ENCODE measurements at places on chromosomes 6 and 20. TPM values are rescaled to one million over a fixed set of nuclear protein-coding genes. Genes with fewer than 3 reads are reported as not detected.
A peak's percentile ranks its signal among the peaks of the same experiment; 100 is the strongest.

The MYT1 gene
- total RNA-seq = 0.65 TPM

GRCh38 chr6:136526196-136526930 lies 23.9 kb downstream of the MAP7 start:
- no peaks in the 10 kb centered on the region for H3K27me3 ChIP-seq
- no peaks in the 10 kb centered on the region for H3K36me3 ChIP-seq
- no peak overlapping the region for H3K4me3 ChIP-seq

The CCN6 gene
- total RNA-seq = not detected

DNA sequence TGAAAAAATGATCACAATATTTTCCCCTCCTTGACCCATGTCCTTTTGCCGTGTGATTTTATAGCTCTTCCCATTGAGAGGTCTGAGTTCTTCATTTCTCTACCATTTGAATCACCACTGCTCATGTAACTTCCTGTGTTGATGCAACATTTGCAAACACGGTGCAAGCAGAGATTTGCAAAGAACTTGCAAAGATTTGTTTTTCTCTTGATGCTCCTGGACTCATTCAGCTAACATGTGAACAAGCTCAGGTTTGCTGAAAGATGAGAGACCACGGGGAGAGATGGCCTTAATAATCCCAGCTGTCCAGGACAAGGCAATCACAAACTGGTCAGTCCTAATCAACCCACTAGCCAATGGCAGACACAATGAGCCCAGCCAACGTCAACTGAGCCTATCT lies 8.6 kb downstream of the VNN2 start:
- H3K4me3 ChIP-seq = no peak overlapping the region
- no peaks in the 10 kb centered on the region for H3K27me3 ChIP-seq
- H3K36me3 ChIP-seq = no peaks in the 10 kb centered on the region
- no peak overlapping the region for H3K27ac ChIP-seq
- no peaks in the 10 kb centered on the region for H3K4me1 ChIP-seq
- no peak for DNase-seq

DNA sequence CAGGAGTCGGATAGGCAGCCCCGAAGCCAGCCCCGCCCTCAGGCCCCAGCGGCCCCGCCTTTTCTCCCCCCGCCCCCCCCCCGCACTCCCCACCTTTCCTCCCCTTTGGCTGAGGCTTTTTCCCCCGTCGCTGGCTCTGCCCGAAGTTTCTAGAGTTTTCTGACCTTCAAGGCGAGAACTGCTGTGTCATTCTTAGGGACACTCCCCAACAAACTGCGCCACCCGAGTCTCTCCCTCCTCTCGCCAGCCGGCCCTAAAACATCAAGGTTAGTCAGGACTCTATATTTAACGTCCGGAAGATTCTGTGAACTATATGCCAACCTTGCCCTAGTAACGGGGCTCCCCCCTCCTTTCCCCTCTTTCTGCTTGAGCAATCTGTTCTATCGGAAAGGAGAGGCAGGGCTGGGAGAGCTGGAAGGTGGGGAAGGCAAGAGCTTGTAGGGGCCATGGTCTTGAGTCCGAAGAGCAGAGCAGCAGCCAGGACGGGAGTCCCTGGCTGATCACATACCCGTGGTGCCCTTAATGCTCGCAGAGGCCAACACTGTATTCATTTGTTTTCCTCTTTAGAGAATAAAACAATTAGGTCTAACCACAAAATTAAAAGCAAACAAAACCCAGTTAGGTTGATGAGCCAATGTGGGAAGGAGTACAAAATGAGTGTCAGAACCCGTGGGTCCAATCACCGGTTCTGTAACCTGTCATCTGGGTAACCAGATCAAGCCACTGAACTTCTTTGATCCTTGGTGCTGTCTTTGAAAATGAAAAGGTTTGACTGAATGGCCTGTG lies 5.3 kb upstream of the HSPA1B start:
- no peaks in the 10 kb centered on the region for H3K36me3 ChIP-seq
- H3K4me3 ChIP-seq = peak overlapping the region; percentile 45
- peaks cover 63% of the 10 kb centered on the region for H3K4me1 ChIP-seq
- H3K27ac ChIP-seq = peak overlapping the region; percentile 98
